Psoas muscle (tissue), 8 donors: ENCODE measurements at places on chromosomes 5 and 9. TPM values are rescaled to one million over a fixed set of nuclear protein-coding genes. Genes with fewer than 3 reads are reported as not detected.

The HMCN2 gene
- 6.7 TPM for total RNA-seq

The NTNG2 gene
- 0.52 TPM for total RNA-seq

The GABBR2 gene
- 0.42 TPM for total RNA-seq

The PCDHGA5 gene
- total RNA-seq: 2.0 TPM

- no peak overlapping the region for H3K4me3 ChIP-seq
- no peaks in the 10 kb centered on the region for H3K36me3 ChIP-seq
- peak overlapping the region; percentile 47 for H3K27ac ChIP-seq
Observed at GRCh38 chr9:106753155-106753671, 109.8 kb upstream of the ZNF462 start.

DNA sequence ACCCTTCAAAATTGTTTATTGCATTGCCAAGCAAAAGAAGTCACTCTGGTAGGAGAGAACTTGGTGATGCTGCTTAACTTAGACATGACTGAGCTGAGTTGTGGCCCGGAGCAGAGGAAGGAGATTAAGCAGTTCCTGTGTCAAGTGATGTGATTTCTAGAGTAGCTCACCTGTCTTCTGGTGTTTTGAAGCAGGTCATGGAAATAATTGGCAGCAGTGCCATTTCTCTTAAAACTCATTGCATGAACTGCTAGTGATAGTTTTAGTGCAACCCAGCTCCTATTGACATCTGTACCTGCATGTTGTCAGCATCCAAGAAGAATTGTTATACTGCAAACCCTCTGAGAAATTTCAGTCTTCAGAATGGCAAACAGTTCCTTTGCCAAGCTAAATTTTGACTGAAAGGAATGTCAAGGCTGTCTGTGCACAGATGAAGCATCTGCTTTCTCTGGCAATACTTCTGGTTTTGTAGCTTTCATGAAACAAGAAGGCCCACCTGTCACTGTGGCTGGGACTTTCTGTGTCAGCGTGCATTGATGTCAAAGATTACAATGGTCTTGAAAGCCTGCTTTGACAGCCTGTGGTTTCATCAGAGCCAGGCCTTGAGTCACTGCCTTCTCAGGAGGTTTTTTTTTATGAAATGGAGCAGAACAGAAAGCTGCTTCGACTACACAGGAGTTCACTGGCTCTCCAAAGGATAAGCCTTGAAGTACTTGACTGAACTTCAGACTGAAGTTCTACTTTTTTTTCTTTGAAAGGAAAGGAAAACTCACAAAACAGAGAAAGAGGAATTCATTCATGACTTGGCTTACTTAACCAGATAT is 90.6 kb downstream of the RALGPS1 start:
- no peaks in the 10 kb centered on the region for H3K36me3 ChIP-seq
- H3K4me1 ChIP-seq: peaks cover 12% of the 10 kb centered on the region
- H3K27ac ChIP-seq: peak overlapping the region; percentile 51
- no peaks in the 10 kb centered on the region for H3K27me3 ChIP-seq

GRCh38 chr9:100427366-100428263 is 672 bp downstream of the MSANTD3 start:
- no peaks in the 10 kb centered on the region for H3K27me3 ChIP-seq
- peak overlapping the region; percentile 92 for H3K4me3 ChIP-seq
- peak overlapping the region; percentile 91 for H3K27ac ChIP-seq
- peak; percentile 54 for DNase-seq
- H3K36me3 ChIP-seq: no peaks in the 10 kb centered on the region

DNA sequence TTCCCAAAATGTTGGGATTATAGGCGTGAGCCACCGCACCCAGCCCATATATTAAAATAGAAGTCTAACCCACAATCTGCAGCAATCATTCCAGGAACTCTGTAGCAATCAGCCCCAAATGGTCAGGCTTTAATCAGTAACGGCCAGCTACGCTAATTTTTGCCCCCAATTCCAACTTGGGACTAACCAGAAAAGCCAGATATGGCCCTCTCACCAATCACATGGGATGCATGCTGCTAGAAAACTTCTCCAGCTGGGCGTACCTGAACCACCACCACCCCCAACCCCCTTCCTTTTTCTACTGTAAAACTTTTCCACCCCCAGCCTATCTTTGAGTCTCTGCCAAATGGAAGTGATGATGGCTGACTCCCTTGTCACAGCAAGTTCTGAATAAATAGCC is 4.1 kb downstream of the SUSD1 start:
- H3K27me3 ChIP-seq: no peaks in the 10 kb centered on the region
- no peak for DNase-seq
- no peaks in the 10 kb centered on the region for H3K36me3 ChIP-seq
- H3K27ac ChIP-seq: no peak overlapping the region
- H3K4me3 ChIP-seq: no peak overlapping the region
